Epithelial cell of prostate (primary cell): ENCODE measurements at places on chromosomes 13 and 19.

GRCh38 chr13:79909644-79910043, 428.7 kb downstream of the NDFIP2 start:
- DNase-seq: no peak

DNA sequence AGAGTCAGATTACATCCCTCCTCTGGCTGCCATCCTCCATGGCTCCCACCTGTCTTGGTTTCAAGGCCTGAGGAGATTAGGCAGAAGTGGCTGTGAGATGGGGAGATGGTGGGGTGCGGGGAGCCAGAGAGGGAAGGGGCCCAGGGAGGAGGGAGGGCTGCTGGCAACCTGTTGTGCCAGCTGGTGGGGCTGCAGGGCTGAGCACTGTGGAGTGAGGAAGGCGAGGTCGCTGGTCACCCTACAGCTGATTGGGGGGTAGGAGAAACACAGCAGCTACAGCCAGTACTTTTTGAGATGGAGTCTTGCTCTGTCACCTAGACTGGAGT, 48.3 kb downstream of the CD320 start:
- DNase-seq: no peak

DNA sequence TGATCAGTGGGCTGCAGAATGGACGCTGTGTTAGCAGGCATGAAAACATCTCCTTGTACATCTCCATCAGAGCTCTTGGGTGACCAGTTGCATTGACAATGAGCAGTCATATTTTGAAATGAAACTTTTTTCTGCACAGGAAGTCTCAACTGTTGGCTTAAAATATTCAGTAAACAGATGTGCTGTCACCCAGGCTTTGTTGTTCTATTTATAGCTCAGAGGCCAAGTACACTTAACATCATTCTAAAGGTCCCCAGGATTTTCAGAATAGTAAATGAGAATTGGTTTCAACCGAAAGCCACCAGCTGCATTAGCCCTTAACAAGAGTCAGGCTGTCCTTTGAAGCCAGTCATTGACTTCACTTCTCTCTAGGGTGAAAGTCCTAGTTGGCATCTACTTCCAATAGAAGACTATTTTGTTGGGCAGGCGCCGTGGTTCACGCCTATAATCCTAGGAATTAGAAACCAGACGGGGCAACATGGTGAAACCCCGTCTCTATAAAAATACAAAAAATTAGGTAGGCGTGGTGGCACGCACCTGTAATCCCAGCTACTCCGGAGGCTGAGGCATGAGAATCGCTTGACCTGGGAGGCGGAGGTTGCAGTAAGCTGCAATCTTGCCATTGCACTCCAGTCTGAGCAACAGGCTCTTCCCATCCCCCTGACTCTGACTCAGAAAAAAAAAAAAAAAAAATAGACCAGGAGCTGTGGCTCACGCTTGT, 7.9 kb upstream of the PDE4A start:
- no peak for DNase-seq

- no peak for DNase-seq
Measured at GRCh38 chr19:54415208-54415900, at the start of gene TTYH1. TTYH1 (plus strand) TSS chr19:54415464; CDS start chr19:54415553, 89 bp downstream.

- DNase-seq: peak; percentile 91
Measured at GRCh38 chr13:113305208-113305607, 8.2 kb downstream of the LAMP1 start.
